ENCODE measurements at places on chromosomes 4 and X. TPM values are rescaled to one million over a fixed set of nuclear protein-coding genes. Genes with fewer than 3 reads are reported as not detected.
A peak's percentile ranks its signal among the peaks of the same experiment; 100 is the strongest.

DNA sequence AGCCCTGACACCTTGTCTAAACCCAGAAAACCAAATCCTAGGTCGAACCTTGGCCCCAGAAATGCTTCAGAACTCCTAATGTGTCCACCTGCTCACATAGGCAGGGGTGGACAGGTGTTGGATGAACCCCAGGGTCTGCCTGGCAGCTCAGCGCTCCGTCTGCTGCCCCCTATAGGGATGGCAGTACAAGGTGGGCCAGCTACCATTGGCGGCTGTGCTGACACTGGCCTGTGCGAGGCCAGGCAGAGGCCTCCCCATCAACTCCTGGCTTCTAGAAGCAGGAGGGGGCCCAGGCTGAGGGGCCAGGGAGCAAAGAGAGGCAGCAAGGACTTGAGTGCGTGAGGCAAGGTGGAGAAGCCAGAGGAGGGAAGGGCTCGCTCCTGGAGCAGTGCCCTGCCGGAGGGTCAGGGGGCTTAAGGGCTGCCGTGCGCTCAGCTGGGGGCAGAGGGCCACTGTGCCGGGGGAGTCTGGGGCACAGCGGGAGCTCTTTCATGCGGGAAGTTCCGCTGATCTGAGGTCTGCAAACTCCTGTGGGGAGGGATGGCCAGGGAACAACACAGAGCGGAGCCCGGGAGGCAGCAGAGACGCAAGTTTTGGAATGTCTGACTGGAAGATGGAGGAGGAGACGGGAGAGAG lies 20.6 kb downstream of the CCNQ start:
- no peaks in the 10 kb centered on the region for H3K27me3 ChIP-seq
- H3K4me3 ChIP-seq: no peak overlapping the region
- H3K27ac ChIP-seq: no peak overlapping the region
- no peaks in the 10 kb centered on the region for H3K36me3 ChIP-seq
- DNase-seq: no peak
- H3K4me1 ChIP-seq: peaks cover 10% of the 10 kb centered on the region

DNA sequence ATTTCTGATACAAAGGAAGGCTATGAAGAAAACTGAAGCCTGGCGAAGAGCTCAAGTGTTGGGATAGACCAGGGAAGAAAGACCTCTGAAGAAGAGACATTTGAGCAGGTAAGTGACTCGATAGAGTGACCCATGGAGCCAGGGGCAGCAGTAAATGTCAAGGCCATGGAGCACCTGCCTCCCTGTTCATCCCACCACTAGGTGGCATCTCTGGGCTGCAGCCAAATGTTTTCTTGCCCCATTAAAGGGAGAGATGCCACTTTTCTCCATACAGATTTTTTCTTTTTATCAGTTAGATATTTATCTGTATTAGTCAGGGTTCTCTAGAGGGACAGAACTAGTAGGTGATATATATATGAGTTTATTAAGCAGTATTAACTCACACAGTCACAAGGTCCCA lies 4.9 kb upstream of the ZNF81 start:
- DNase-seq: peak; percentile 30
- H3K27me3 ChIP-seq: no peaks in the 10 kb centered on the region
- H3K4me3 ChIP-seq: no peak overlapping the region
- H3K36me3 ChIP-seq: peaks cover 4% of the 10 kb centered on the region
- no peaks in the 10 kb centered on the region for H3K4me1 ChIP-seq
- H3K27ac ChIP-seq: no peak overlapping the region

- H3K27ac ChIP-seq: no peak overlapping the region
- DNase-seq: no peak
- no peaks in the 10 kb centered on the region for H3K4me1 ChIP-seq
- H3K4me3 ChIP-seq: no peak overlapping the region
Measured at GRCh38 chr4:119750771-119751170, 122.2 kb upstream of the PDE5A start.

Gene GLOD5
- not detected for total RNA-seq

Gene S100P
- total RNA-seq: 1.9 TPM

Gene PAK3
- total RNA-seq: not detected

Gene SMIM20
- 19.2 TPM for total RNA-seq

DNA sequence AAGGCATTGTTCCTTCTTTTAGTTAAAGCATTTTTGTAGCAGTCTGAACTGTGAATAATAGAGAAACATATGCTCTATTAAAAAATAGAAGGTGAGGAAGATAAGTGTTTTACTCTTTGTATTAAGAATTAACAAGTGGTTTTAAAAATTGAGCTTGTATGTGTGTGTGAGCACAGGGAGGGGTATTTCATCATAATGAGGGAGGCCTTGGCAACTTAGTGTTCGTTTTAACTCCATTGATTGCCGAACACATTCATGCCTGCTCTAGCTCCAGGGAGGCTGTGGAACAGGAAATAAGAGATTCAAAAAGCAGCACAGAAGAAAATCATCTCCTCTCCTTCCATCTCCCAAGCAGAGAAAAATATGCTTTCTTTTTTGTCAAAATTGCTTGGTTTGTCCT lies 14.8 kb downstream of the SHROOM3 start:
- H3K27me3 ChIP-seq: peaks cover 10% of the 10 kb centered on the region
- H3K4me1 ChIP-seq: no peaks in the 10 kb centered on the region
- no peaks in the 10 kb centered on the region for H3K36me3 ChIP-seq
- no peak overlapping the region for H3K4me3 ChIP-seq
- no peak for DNase-seq

Gene ELF4
- total RNA-seq: 26.1 TPM

DNA sequence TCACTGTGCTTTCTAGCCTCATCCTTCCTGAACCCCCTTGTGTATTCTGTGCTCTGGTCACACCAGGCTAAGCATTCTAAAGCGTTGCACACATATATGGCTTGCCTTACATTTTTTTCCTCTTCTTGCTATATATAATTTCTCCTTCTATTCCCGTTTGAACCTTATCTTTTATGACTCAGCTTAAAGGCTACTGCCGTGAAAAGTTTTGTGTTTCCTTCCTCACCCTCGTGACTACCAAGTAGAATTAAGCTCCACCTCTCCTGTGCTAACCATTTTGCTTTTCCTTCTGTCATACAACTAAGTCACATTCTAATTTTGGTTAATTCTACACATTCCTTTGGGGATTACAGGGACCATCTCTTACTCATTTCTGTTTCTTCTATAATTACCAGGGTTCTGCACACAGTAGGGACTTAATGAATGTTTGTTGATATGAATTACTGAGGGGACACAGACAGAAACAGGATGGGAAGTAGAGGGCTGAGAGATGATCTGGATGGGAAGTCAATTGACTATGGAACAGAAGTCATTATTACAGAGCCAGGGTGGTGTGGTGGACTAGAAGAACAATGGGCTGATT lies 67.1 kb downstream of the DOCK11 start:
- H3K27ac ChIP-seq: peak overlapping the region; percentile 55
- no peak for DNase-seq
- no peaks in the 10 kb centered on the region for H3K27me3 ChIP-seq

DNA sequence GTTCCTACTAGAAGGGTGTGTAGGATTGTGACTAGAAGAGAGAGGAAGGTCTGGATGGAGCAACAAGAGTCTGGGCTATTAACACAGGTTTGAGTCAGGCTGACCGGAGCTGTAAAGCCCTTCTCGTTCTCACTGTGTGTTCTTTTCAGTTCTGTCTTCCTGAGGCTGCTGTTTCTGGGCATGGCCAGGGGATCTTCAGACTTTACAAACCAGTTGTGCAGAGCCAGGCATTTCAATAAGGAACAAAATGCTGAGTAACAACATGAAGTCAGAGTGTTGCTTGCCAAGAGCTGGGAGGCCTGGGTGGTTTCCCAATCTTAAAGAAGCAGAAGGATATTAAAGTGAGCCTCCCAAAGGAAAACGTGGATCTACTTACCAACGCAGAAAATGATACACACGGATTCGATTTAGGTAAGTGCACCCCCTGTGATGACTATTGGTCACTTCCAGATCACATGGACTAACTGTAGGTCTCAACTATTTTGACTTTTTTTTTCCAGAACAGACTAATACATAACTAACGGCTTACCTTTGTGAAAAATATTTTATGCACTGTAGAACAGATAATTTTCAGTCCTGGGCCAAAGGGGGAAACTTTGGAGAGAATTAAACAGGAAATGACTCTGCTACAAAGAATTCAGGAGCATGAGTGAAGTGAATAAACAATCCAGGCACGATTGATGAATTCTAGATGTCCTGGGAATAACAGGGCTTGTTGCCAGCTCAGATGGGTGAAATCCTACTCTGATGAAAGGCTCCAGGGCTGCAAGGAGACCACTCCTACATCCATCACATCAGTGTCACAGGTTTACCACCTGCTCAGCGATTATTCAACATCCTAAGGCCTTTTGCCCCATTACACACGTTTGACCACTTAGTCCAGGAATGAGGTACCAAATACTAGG lies 94.5 kb downstream of the ANXA3 start:
- no peak for DNase-seq
- no peak overlapping the region for H3K4me3 ChIP-seq
- H3K36me3 ChIP-seq: no peaks in the 10 kb centered on the region
- H3K27me3 ChIP-seq: no peaks in the 10 kb centered on the region

Gene UTP3
- 52.8 TPM for total RNA-seq

Gene PPP4R3C
- total RNA-seq: not detected

DNA sequence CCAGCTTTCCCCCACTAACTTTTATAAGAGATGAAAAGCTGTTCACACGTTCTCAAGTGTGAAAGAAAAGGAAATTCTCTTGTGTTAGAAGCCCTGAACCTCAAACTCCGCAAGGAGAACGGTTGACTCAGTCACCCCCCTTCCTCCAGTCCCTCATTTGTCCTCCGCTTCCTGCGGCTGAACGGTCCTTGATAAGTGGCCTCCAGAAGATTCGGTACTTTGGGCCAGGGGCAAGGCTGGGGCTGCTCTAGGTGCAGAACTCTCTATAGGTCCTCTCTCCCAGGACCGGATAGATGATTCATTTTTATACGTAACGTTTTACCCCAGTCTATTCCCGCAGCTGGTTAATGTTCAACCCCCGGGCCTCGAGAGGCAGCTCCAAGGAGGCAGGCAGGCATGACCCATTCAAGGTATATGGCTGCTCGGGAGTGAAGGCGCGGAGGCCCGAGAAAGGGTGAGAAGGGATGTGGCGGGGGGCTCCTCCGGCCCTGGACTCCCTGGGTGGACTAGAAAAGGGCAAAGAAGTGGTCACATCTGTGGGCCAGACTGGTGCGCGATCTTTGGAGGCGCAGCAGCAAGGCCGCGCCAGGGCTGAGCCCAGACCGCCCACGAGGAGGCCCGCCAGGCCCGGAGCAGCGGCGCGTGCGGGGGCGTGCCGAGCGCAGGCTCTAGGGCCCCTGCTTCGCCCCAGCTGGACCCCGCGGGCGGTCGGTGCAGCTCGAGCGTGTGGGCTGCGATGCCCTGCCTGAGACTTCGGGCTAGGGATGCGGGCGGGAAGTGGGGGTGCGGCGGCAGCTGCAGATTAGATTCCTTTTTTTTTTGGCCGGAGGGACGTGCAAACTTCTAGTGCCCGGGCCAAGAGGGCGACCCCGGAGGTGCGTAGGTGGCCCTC lies 11.7 kb downstream of the PITX2 start:
- no peak overlapping the region for H3K27ac ChIP-seq
- no peaks in the 10 kb centered on the region for H3K4me1 ChIP-seq
- no peak overlapping the region for H3K4me3 ChIP-seq
- H3K36me3 ChIP-seq: no peaks in the 10 kb centered on the region
- peaks cover 59% of the 10 kb centered on the region for H3K27me3 ChIP-seq
- no peak for DNase-seq

DNA sequence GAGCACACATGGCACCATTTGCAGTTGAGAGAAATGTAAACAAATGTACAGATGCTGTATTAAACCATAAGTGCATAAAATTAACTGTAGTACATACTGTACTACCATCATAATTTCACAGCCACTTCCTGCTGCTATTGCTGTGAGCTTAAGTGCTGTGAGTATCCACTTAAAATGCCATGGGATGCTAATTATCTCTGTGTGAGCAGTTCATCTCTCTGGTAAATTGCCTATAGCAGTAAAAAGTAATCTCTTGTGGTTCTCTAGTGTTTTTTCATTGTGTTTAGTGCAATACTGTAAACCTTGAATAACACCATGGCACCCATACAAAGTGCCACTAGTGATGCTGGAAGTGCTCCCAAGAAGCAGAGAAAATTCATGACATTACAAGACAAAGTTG lies 9.9 kb upstream of the SCOC start:
- H3K27me3 ChIP-seq: no peaks in the 10 kb centered on the region
- no peak for DNase-seq
- no peak overlapping the region for H3K27ac ChIP-seq
- H3K4me3 ChIP-seq: no peak overlapping the region
- H3K36me3 ChIP-seq: no peaks in the 10 kb centered on the region

DNA sequence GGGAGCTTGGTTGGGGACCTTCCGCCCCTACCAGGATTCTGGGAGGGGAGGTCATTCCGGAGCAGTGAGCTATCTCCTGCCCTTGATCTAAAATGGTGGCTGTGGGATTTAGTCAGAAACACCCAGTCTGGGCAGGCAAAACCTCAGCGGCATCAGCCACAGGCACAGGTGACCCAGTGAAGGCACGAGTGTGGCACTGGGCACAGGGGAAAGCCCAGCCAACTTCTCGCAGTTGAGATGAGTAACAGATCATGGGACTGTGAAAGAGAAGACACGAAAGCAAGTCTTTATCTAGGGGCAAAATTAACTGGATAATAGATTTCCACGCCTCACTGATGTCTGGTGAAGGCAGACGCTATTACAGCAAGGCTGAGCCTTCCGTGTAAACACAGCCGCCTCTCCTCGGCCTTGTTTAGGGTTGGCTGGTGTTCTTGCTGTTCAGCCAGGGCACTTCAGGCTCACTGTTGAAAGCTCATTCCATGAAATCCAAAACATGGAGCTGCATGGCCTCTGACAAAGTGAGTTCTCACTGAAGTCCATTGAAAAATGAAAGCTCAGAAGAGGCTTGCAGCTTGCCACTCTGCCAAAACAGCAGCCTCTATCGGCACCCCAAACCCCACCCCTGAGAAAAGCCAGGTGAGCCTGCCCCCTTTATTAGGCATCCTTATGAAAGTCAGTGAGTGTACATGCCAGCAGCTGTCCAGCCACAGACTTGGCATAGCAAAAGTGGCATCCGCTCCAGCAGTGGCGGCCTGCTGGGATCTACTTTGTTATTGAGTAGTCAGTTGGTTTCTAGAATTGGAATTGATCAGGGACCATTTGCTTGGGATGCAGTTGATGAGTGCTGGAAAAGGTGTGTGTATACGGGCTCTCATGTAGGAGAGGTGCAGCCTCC lies 102.3 kb upstream of the MTM1 start:
- H3K36me3 ChIP-seq: peaks cover 22% of the 10 kb centered on the region
- H3K4me1 ChIP-seq: no peaks in the 10 kb centered on the region
- no peak overlapping the region for H3K4me3 ChIP-seq
- no peak for DNase-seq
- no peaks in the 10 kb centered on the region for H3K27me3 ChIP-seq
- peak overlapping the region; percentile 19 for H3K27ac ChIP-seq
